Activated CD4-positive, alpha-beta T cell treated with anti-CD3 and anti-CD28 coated beads, Interleukin-2, amount 50 U/mL, for 4 hours (primary cell): ENCODE measurements at places on chromosomes 13 and 19.

- DNase-seq: no peak
These were observed 432 bp downstream of the ZNF611 start for GRCh38 chr19:52734331-52734892.

- DNase-seq: no peak
These were observed 14.9 kb downstream of the TEX29 start for GRCh38 chr13:111335298-111335697.

GRCh38 chr19:23855676-23856075, 59.0 kb upstream of the ZNF726 start:
- no peak for DNase-seq

DNA sequence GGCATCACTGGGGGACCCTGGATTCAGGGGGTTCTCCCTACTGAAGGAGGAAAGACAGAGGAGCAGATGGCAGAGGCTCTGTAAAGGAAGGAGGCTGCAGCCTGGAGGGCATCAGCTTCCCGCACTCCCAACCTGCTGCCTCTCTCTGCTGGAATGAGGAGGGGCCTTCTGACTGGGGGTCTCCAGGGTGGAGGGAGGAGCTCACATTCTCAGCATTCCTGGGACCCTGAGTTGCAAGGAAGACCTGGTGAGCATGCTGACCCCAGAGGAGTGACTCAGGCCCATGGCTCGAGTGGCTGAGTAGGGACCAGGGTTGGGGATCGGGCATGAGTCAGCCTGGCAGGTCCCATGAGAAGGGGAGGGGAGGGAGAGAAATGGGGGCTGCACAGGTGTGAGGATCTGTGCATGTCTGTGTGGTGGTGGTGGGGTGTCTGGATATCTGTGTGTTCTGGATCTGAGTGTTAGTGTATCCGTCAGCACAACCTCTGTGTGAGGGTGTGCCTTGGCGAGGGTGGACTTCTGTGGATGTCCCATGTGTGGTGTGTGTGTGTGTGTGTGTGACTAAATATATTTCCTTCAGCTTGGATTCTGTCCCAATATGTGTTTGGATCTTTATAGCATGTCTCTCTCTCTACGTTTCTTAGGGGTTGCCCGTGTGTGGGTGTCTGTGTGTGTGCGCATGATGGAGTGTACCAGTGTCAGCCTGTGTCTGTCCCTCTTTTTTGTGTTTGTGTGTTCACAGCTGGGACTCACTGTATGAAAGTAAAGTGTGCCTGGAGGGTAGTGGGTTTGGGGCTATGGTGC, 4.6 kb downstream of the AXL start:
- DNase-seq: no peak

GRCh38 chr19:6071875-6072274, 38.4 kb downstream of the RFX2 start:
- DNase-seq: no peak

DNA sequence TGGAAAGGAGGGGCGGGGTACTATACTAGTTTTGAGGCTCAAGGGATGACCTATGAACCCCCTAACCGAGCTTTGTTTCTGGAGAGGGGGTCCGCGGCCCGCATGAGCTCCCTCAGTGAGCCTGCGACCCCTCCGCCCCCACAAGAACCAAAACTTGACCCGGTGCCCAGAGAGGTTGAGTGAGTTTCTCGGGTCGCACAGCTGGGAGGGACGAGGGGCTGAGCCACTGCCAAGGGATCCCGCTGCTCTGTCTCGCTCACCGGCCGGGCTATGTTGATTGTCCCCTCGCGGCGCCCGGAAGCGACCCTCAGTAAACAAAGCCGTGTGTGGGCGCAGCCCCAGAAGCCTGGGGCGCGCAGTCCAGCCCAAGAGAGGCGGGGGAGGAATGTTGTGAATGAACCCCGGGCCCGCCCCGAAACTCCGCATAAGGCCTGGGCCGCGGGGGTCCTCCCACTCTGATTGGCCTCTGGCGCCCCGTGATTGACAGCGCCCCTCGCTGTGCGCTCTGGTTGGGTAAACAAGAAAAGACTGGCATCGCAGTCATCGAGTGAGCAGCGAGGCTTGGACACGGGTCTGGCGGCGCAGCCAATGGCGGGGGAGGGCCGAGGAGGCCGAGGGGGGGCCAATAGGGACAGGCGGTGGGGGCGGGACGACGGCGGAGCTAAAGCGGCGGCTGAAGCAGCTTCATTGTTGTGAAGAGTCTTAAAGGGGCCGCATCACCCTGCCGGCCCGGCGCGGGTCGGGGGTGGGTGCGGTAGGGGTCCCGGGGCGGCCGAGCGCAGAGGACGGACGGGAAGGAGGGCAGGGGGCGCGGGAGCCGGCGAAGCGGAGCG, at the start of gene ZSWIM4:
TSS of gene ZSWIM4 (plus strand) at position 687 of the 833 bp plus-strand sequence. CDS start 206 bp downstream, outside the sequence.
- DNase-seq: peak; percentile 87

DNA sequence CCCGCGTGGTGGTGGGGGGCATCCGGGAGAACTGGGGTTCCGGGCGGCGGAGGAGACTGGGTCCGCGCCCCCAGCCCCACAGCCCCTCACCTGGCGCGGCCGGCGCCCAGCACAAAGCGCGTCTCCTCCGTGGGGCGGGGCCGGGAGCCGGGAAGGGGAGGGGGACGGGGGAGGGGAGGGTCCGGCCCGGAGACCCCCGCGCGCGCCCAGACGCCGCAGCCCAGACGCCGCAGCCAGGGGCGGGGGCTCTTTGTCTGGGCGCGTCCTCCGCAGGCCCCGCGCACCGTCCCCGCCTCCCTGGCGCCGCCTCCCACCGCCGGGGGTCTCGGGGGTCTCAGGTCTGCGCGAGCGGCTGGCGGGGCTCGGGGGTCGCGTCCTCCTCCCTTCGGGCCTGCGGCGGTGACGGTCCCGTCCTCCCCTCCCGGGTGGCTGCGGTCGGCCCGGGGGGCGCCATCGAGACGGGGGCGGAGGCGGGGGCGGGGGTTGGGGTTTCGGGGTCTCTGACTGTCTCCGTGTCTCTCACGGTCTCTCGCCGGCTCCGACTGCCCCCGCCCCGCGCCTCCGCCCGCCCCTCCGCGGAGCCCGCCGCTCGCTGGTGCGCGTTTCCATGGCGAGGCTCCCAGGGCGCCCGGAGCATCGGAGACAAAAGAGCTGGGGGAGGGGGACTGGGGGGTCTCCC, at the start of gene PLPPR3:
TSS of gene PLPPR3 (minus strand) at position 131 of the 679 bp plus-strand sequence. CDS start 396 bp downstream, outside the sequence.
- DNase-seq: no peak

DNA sequence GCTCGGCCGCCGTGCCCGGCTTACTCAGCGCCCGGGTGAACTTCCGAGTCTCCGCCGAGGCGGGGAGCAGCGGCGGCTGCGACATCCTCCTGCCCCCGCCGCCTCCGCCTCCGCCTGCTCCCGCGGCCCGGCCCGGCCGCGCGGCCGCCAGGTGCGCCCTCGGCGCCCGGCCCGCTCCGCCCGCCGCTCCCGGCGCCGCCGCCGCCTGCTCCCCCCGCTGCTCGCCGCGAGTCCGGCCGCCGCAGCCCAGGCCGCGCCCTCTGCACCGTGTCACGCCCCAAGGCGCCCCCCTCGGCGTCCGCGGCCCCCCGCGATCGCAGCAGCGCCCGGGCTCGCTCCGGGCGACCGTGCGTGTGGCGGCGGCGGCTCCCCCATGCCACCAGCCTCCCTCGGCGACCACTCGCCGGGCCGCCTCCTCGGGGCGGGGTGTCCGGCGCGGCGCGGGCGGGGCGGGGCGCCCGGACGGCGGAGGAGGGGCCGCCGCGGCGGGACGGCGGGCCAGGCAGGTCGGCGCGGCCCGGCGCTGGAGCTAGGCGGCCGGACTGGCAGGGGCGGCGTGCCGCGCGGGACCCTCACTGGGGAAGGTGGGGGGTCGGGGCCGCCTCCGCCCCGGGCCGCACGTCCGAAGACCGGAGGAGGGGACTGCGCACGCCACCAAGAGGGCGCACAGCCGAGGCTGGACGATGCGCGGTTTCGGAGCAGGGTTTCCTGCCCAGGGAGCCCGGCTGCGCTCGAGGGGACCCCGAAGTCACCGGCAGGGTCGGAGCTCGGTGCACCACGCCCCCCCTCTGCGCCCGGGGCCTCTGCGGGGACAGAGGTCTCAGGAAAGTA, 108.6 kb upstream of the DOCK9 start:
- DNase-seq: peak; percentile 79

DNA sequence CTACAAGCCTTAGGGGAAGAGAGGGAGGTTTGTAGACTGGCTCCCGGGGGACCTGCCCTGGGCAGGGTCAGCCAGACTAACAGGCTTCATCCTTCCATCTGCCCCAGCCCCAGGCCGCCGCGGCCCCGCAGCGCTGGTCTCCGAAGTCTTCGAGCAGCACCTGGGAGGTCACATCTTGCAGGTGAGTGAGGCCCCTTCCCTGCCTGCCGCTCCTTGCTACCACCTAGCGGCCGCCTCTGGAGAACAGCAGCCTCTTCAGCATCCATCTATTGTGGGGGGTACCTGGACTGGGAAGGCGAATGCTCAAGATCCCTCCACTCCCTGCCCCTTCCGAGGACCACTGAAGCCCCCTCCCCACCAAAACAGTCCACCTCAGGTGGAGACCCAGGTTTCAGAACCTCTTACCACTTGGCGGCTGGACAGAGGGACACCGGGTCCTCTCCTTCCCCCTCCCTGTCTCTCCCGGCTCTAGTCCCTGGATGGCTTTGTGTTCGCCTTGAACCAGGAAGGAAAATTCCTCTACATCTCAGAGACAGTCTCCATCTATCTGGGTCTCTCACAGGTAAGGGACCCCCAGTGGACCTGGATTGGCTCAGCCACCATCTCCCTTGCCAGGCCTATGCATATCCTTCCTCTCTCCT, 12.7 kb downstream of the NPAS1 start:
- DNase-seq: peak; percentile 67

GRCh38 chr13:47298506-47298905, 401.7 kb upstream of the HTR2A start:
- no peak for DNase-seq

GRCh38 chr13:31627097-31627845, 112.1 kb upstream of the RXFP2 start:
- no peak for DNase-seq

- DNase-seq: no peak
These were observed 470.3 kb upstream of the SLITRK6 start for GRCh38 chr13:86269511-86269910.

DNA sequence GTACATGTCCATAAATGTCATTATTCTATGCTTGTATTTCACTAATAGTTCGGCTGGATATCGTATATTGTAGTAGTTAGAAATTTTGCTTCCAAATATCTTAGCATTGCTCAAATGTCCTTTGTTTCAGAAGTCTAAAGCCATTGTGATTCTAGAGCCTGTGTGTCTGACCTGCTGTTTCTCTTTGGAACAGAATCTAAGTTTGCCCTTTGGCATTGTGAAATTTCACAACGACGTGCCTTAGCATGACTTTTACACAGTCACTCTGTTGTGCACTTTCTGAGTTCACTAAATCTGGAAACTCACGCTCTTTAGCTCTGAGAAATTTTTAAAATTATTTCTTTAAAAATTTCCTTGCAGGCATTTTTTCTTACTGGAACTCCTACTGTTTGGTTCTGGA, 152.2 kb downstream of the TBC1D4 start:
- DNase-seq: no peak

- DNase-seq: no peak
These were observed 179.2 kb downstream of the SHISA2 start for GRCh38 chr13:25872481-25873241.

GRCh38 chr13:97140611-97141010, 81.5 kb upstream of the MBNL2 start:
- no peak for DNase-seq

- DNase-seq: no peak
These were observed 7.7 kb downstream of the NFILZ start for GRCh38 chr19:8638078-8638619.

GRCh38 chr13:32254416-32254815, 60.7 kb downstream of the ZAR1L start:
- no peak for DNase-seq

DNA sequence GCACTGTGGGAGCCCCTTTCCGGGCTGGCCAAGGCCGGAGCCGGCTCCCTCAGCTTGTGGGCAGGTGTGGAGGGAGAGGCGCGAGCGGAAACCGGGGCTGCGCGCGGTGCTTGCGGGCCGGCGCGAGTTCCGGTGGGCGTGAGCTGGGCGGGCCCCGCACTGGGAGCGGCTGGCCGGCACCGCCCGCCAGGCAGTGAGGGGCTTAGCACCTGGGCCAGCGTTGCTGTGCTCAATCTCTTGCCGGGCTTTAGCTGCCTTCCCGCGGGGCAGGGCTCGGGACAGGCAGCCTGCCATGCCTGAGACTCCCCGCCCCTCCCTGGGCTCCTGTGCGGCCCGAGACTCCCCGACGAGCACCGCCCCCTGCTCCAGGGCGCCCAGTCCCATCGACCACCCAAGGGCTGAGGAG, 405.2 kb upstream of the PRR20A start:
- DNase-seq: no peak

DNA sequence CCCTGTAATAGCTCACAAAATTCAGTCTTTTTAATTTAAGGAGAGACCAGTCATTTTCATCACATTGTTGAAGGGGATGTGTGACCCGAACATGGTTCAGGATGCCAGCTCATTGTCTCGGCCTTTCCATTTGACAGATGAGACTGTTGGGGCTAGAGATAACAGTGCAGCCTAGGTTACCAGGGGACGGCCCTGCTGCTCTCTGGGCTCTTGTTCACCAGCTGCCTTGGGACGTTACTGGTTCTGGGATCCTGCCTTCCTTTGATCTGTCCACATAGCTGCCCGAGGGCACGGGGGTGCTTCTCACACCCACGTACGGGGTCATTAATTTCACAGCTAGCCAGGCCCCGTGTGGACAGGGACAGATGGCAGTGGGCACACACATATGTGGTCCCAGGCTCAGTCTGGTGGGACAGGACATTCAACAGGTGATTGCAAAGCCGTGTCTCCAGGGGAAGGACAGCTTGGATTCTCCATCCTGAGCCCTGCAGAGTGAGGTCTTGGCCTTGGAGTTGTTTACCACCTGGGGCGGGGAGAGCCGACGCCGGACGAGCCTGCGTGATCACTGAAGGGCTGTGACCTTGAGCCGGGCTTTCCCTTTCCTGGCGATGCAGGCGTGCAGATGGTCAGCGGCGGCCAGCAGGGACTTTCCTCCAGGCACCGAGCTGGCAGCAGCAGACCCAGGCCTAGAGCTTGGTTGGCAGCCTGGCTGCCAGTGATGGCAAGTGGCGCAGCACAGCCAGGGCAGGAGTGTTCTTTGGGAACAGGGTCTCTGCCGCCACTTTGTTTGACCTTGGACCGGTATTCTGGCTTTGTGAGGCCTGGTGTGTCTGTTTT, 26.7 kb upstream of the NPAS1 start:
- DNase-seq: no peak

GRCh38 chr13:88602786-88603777, 931.9 kb downstream of the SLITRK5 start:
- no peak for DNase-seq

GRCh38 chr13:20553311-20553710, 13.6 kb upstream of the IFT88 start:
- DNase-seq: no peak

DNA sequence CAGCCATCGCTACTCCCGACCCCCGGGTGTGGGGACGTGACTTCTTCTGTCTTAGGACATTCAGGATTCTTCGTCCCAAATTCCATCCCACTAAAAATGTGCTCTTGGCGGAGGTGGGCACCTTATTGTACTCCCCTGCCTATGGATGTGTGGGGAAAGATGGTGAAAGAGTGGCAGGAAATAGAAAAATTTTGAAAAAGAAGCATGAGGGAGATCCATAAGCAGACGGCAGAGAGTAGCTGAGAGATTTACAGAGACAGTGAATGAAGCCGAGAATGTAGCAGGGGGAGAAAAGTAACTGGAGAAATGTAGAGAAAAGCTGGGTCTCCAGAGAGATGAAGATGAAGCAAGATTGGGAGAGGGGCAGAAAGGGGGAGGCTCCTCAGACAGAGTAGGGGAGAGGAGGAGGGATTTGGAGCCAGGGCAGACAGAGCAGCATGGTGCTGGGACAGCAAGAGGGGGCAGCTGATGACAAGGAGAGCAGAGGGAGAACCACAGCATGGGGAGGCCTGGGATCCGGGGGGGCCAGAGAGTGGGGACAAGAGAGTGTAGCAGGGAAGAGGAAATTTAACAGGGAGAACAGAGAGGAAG, 843 bp downstream of the ZNF610 start:
- no peak for DNase-seq

- DNase-seq: no peak
These were observed 15.5 kb upstream of the SPACA4 start for GRCh38 chr19:48591021-48591420.
